COR-L47 (cell line): ENCODE measurements at places on chromosomes 1 and 21.

DNA sequence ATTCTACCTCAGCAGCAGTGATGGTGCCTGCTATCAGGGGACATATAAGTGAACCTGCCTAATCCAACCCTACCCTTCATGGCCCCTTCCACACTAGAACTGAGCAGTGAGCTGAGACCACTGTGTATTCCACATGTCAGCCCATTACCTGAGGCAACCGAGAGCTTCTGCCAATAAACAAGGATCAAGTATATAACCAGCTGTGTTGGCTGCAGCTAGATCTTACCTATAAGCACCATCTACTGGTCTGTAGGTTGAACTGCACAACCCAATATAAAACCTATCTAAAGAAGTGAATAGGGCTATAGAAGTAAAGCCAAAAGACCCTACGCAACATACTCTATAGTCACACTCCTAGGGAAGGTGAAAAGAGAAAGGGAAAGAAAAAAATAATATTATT is 376.9 kb downstream of the HHIPL2 start:
- peak; percentile 35 for DNase-seq

- DNase-seq: no peak
Measured at GRCh38 chr1:190908691-190909090, 431.0 kb upstream of the BRINP3 start.

DNA sequence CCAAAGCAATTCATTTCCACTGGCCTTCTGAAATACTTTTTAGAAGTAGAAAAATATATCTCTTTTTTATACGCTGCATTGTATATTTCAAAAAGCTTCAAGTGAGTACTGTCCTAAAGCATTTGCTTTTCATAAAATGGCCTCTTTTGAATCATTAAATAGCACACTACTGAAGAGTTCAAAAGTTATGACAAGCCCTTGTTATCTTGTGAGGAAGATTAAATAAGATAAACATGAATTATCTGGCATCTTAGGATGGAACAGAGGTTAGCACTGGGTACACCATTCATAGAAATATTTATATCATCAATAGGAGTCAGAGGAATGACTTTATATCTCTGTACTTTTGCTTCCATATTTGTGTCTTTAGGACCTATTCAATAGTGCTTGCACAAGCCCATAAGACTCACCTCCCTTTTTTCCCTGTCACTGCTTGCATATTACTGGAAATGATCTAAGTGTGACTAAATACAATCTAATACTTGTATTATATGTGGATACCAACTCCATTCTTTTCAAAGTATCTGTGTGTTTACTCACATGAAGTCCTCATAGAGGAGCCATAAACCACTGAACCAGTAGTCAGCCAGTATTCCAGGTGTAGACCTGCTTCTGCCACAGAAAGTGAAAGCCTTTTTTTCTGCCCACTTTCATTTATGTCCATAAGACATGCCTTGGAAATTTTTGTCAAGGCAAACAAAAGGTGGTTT is 274.2 kb upstream of the C1orf105 start:
- DNase-seq: no peak

DNA sequence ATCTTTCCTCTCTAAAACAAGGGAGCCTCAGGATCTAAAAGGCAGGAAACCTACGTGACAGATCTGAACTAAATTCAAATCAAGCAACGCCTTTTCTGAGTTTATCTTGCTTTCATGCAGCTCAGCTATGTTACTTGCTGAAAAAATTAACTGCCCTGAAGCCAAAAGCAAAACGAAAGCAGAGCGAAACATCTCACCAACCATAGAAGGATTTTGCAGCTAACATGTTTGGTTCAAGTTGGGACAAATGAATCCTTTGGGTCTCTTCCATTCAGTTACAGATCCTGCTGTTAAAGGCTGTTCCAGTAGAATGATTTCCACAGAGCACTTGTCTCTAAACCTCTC is 482 bp downstream of the SLC2A5 start:
- DNase-seq: no peak

DNA sequence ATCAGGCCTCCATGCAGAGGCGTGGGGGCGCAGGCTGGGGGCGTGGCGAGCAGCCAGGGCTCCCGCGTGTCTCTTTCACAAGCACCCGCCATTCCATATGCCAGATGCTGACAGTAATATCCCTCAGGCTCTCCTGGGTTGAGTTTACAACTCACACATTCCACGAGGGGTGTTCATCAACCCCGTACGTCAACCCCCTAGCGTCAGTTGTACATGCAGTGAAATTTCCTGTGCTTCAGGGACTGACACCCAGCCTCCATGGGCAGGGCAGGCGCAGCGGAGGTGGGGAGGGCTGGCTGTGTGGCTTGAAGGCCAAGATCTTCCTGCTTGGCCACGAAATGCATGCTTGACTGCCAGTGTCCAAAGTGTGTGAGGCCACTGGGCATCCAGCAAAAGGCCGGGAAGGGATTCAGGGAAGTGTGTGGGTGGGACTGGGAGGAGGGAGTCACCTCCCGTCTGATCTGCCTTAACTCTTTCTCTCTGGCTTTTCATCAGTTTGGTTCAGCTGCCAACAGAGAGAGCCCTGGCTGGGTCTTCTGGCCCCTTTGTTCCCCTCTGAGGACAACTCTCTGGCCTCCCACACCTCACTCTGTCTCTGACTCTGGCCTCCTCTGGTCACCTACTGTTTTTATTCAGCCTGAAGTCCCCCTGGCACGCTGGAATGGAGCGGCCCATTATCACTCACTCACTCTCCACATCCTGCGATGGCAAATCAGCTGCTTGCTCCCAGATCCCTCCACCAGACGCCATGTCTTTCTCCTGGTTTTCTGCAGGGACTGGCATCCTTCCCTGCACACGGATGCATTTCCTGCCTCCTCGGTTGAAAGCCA is 33.8 kb downstream of the CLIC6 start:
- DNase-seq: no peak

DNA sequence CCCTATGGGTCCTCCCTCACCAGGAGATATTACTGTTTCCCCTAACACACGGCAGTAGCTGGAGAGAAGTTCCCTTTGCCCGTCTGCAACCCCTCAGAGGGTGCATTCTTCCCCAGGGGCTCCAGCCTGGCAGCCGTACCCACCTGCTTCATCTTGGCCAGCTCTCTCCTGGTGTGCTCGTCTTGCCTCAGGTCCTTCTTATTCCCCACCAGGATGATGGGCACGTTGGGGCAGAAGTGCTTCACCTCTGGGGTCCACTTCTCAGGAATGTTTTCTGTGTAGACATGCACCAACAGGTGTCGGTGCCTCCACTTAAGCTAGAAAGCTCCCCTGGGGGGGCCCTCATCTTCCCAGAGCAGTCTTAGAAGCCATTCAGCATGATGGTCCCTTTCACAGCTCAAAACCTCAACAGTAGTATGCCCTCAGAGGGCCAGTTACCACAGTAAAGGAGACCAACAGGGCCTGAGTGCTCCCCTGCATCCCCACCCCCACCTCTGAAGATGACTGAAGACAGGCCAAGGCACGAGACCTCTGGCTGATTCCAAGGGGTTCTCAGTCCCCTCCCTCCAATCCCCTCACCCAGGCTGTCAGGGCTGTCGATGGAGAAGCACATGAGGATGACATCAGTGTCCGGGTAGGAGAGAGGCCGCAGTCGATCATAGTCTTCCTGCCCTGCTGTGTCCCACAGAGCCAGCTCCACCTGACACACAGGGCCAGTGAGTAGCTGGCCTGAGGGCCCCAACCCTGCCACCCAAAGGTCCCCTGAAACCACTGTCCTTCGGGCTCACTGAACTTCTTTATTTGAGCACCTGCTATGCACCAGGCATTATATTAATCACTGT is 4.3 kb downstream of the RHOC start:
- DNase-seq: no peak

DNA sequence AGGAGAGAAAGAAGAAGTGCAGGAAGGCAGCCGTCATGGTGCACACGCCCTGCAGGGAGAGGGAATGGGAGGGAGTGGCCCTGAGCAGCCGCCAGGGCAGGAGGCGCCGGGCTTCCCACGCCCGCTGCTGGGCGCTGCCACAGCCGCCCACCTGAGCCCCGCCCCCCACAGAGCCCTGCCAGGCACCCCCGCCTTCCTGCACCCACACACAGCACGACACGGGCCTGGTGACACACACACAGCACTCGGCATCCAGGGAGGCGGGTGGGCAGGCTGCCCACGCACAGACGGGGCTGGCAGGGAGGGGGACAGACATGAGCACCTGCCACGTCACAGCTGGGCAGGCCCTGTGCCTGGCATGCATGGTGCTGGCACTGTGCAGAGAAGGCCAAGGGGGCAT is 27.5 kb downstream of the ADGRB2 start:
- DNase-seq: peak; percentile 69

- DNase-seq: no peak
Measured at GRCh38 chr1:159088050-159088449, 11.5 kb upstream of the AIM2 start.

DNA sequence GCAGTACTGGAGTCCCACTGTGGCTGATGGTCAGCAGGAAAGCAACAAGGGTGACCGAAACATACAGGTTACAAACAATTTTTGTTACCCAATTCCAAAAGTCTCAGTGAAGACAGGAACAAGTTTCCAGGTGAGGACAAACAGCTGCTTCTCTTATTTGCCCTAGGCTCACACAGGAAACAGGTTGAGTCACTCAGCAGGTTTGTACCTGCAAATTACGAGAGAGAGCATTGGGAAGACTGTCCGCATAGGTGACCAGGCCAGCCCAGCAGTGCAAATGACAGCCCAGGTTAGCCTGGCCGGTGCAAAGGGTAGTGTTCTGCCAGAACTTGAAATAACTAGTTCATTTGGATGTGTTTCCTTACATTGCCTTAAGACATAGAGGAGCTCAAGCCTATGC is 40.0 kb upstream of the DSCAM start:
- DNase-seq: no peak

DNA sequence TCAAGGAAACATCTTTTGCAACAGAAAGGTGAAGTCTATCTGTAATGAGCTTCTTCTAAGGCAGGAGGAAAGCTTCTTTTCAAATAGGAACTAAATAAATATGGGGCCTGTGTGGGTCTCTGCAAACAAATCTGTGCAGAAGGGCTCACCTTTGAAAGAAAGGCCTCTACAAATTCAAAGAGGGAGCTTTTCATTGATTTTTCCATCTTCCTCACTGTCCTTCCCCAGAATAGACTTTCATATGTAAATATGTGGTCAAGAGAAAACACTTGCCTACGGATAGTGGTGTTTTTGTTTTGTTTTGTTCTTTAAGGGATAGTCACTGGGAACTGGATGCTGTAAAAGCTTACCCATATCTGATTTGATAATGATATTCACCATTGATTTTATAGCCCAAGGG is 223.4 kb downstream of the DSCAM start:
- no peak for DNase-seq

DNA sequence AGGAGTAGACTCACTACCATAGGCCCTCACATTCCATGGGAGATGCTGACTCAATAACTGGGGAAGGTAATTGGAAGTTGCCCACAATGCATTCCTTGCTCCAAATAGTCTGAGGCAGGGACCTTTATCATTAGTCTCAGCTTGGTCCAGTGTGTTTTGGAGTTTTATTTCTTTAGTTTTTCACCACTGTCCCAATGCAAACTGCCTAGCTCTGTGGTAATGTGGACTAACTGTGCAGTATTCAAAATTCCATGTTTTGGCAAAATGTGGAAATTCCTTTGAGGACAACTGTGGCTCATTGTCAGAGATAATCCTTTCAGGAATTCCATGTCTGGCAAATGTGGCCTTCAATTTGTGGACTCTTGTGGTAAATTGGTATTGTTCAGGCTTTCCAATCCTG is 78.1 kb upstream of the PAPPA2 start:
- no peak for DNase-seq

DNA sequence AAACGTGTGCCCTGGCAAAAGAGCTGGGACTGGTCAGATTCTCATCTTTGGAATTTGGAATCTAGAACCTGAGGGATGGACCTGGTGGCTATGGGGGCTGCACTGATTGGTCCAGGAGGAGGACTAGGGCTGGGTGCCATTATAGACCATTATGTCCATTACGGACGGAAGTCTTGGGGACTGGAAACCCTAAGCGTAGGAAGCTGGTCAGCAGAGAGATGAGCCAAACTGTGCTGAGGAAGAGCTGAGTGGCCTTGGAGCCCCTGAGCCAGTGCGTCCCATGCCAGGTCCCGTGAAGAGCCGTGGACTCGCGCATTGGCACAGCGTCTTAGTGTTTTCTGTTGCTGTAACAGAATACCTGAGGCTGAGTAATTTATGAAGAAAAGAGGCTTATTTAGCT is 10.0 kb downstream of the MRAP start:
- no peak for DNase-seq

GRCh38 chr1:117067533-117068370 is 7.6 kb downstream of the TTF2 start:
- peak; percentile 51 for DNase-seq

DNA sequence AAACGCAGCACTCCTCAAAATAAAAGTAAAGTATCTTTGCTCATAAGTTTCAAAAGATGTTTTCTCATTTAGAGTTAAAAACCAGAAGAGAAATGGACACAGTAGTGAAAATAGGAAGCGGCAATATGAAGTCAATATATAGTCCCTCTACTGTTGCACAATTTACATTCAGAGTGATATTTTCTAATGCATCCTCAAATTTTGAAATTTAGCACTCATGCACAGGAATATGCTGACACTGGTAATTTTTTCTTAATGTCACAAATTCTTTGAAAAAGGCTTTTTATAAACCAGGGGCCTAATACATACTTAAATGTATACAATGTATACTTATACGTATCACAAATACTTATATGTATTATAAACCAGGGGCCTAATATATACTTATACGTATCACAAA is 19.5 kb downstream of the ST7L start:
- no peak for DNase-seq

GRCh38 chr1:109937738-109938137 is 27.1 kb downstream of the CSF1 start:
- DNase-seq: no peak

DNA sequence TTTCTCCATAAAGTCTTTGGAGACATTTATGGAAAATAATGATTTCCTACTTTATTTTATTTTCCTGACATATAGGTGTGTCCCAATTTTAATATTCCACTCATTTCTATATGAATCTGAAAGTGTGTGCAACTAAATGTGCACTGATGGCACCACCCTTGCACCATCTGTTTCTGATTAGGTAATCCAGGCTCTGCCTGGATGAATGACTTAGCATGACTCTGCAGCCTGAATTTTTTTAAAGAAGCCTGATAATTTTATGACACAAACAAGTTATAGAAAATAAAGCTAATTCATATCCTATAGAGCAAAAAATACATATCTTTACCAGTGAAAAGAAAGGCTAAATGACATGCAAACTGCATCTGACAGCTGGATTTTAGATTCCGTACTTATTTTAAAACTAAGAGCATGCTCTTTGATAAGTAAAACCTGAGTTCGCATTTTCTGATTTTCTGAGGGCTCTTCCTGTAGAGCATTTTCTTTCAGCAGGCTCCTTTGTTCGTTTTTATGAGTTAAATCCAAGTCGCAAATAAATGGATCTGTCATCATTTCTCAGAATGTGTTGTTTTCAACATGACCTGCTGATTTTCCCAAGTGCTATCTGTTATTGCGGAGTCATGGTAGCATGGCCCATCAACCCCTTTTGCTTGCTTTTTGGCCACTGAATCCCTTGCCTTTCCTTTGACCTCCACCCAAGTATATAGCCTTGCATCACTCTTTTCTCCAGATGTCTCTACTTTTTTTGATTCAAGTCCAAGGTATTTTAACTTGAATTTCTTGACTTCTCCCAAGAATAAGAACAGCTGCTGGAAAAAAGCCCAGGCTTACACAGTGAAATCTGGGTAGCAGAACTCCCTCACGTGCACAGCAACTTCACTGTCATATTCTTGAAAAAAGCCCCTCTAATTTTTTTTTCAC is 52.8 kb upstream of the LYPLAL1 start:
- no peak for DNase-seq

- DNase-seq: no peak
Measured at GRCh38 chr1:28601696-28602095, 9.6 kb downstream of the RAB42 start.
